ENCODE measurements at places on chromosomes 3 and 15.

GRCh38 chr3:127173516-127174166, 19.3 kb upstream of the PRR23E start:
- DNase-seq = no peak

DNA sequence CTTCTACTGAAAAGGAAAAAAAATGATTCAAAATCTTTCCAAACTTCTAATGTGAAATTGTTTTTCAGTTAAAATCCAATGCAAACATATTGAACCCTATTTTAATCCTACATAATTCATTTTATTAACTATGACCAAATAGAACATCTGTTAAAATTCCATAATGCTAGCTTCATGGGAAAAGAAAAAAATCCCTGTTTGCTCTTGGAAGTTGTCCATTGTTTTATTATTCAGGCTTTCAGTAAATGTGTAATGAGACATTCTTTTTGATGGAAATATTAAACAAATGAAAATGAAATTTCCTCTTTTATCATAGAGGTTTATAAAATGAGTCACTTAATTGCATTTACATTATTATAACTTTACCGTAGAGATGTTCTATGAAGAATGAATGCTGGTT, 49.5 kb downstream of the SLC25A26 start:
- DNase-seq = no peak

GRCh38 chr15:41928637-41929620, 35.1 kb upstream of the SPTBN5 start:
- DNase-seq = no peak

GRCh38 chr3:153355559-153355958, 193.5 kb downstream of the RAP2B start:
- DNase-seq = no peak

DNA sequence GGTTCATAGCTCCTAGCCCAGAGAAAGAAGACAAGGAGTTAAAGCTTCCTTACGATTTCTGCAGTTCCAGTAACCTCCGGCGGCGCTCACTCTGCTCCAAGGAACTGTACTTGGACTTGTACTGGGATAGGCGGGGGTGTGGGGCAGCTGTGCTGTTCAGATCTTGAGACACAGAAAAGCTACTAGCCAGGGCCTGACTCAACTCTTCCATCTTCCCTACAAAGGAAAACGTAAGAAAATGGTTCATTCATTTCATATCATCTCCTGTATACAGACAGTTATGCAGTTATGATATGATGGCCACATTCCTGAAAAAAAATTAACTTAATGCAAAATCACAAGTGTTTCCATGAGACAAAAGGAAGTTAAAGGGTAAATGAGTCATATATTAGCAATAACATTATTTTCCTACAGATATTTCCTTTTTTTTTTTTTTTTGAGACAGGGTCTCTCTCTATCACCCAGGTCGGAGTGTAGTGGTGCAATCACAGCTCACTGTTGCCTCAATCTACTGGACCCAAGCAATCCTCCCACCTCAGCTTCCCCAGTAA, 4.6 kb downstream of the SNUPN start:
- no peak for DNase-seq

GRCh38 chr3:41129731-41130130, 69.6 kb upstream of the CTNNB1 start:
- DNase-seq = no peak

- peak; percentile 63 for DNase-seq
These were observed 29.2 kb downstream of the AP3B2 start for GRCh38 chr15:82680200-82681102.

DNA sequence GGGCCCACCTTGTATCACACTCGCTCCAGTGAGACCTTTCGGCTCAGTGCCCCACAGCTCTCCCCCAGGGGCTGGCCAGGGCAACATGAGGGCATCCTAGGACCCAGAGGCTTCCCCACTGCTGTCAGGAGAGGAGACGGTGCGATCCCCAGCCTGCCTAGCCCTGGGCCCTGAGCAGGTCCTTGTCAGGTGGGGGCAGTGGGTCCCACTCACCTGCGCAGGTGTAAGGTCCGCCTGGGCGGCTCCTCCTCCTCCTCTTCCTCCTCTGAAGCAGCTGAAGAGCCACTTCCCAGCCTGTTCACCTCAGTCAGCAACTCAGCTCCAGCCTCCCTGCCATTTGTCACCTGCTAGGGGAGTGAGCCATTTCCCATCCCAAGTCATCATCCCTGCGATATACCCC, 9.6 kb downstream of the KIF7 start:
- no peak for DNase-seq

DNA sequence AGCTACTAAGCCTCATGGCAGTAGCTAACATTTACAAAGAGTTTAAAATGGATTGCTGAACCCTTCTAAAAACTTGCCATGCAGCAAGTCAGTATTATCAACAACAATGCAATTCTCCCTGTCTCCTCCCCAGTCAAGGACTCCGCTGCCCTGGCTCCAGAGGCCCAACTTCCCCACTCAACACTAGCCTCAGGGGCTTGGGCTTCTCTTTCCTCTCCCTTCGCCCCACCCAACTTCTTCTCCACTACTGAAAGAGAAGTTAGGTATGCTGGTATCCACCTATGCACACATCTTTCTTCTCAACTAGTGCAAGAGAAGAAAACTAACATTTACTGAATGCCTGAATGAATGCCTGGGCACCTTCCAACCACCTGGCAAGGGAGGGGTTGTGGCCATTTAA, 30.7 kb downstream of the TLE3 start:
- no peak for DNase-seq

DNA sequence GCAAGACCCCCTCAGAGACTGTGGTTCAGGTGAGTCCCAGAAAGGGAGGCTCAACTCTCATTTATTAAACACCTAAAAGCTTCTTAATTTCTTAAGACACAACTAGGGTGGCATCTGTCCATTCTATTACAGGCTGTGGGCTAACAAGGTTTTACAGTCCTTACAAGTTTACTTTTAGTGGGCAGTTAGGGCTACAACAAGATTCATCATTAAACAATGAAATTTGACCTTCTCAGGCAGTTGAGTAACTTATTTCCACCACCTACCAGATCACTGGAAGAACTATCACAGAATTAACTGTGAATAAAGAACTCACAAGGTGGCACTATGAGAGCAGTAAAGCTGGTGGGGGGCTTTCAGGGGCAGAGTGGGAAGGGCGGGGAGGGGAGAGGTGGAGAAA, 132.6 kb downstream of the PLD1 start:
- no peak for DNase-seq

GRCh38 chr3:156424758-156425157, 130.2 kb downstream of the SSR3 start:
- no peak for DNase-seq

- DNase-seq = no peak
These were observed at the start of gene LRRK1 for GRCh38 chr15:100918690-100919480. TSS of gene LRRK1 (plus strand) at chr15:100919357. CDS start at chr15:100924633, 5,276 bp downstream.
